Astrocyte (in vitro differentiated cells and primary cell): ENCODE measurements at places on chromosomes 16 and 17. TPM values are rescaled to one million over a fixed set of nuclear protein-coding genes. Genes with fewer than 3 reads are reported as not detected.
A peak's percentile ranks its signal among the peaks of the same experiment; 100 is the strongest.

KLHL10 gene
- not detected in 2 replicates for total RNA-seq

DNA sequence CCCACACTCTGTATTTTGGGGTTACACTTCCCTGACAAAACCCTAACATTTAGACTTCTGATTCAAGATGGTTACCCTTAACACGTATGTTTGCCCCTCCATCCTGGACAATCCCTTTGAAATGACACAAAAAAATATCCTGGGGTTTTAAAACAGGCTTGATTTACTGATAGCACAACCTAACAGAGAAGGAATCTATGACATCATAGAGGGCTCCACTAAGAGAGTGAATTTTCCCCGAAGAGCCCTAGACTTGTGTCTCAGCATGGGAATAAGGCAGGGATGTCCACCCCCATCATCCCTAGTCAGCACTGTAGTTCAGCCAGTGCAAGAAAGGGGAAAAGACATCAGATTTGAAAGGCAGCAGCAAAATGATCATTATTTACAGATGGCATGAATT, 15.8 kb upstream of the SRCIN1 start:
- no peak overlapping the region for H3K27ac ChIP-seq
- DNase-seq, result no peak
- no peak overlapping the region for H3K4me3 ChIP-seq
- no peaks in the 10 kb centered on the region for H3K4me1 ChIP-seq

B9D1 gene
- total RNA-seq, result 10.2 and 10.9 TPM in 2 replicates

- H3K27ac ChIP-seq, result no peak overlapping the region
- H3K4me1 ChIP-seq, result peaks cover 23% of the 10 kb centered on the region
- no peak overlapping the region for H3K4me3 ChIP-seq
- DNase-seq, result no peak
- H3K27me3 ChIP-seq, result no peaks in the 10 kb centered on the region
Measured at GRCh38 chr17:848402-848801, 66.2 kb downstream of the MRM3 start.

NT5C3B gene
- total RNA-seq, result 47.4 and 56.1 TPM in 2 replicates

DNA sequence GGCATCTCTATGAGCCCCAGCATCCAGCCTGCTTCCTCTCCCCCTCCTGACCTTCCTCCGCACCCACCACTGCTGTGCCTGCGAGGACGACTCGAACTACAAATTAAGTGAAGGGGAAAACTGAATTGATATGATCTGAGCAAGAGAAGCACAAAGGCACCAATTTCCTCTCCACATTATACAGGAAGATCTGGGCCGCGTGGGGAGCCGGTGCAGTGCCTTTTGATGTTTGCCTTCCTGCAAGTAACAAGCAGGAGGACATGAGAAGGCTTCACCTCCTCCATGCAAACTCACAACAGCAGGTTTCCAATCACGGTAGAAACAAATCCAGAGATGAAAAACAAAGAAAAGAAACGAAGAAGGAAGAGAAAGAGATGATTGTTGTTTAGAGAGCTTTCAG, 57.8 kb upstream of the MMP2 start:
- no peaks in the 10 kb centered on the region for H3K27me3 ChIP-seq
- H3K4me1 ChIP-seq, result no peaks in the 10 kb centered on the region
- no peak for DNase-seq
- H3K27ac ChIP-seq, result no peak overlapping the region

DNA sequence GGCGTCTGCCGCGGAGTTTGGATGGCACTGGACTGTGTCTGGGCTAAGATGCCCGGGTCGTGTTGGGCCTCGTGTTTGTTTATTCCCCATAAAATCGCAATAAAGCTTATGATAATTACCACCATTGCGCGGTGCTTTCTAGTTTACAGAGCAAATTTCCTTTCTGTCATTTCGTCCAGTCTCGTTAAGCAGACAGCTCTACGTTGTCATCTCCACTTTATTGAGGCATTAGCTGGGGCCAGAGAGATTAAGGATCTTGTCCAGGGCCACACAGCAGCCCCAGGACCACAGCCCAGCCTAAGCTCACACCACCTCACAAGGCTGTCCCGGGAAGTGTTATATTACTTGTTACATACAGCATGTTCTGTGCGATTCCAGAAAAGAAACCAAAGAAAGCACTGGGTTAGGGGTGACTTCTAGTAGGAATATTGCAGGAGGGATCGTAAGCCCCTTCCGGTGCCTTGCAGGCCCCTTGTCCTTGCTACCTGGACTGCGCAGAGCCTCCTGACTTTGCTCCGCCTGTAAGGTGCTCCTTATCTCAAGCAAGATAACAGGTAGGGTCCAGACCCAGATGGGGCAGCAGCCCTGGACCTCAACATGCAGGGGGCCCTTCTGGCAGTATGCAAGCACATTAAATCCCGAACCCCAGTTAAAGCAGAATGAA, 6.3 kb downstream of the NOS2 start:
- peaks cover 7% of the 10 kb centered on the region for H3K4me1 ChIP-seq
- peaks cover 31% of the 10 kb centered on the region for H3K27me3 ChIP-seq
- H3K27ac ChIP-seq, result no peak overlapping the region
- H3K36me3 ChIP-seq, result no peaks in the 10 kb centered on the region
- H3K4me3 ChIP-seq, result peak overlapping the region; percentile 17
- DNase-seq, result no peak

TRPV3 gene
- total RNA-seq, result 0.16 and 0.22 TPM in 2 replicates

- H3K27ac ChIP-seq, result no peak overlapping the region
- H3K4me1 ChIP-seq, result peaks cover 5% of the 10 kb centered on the region
- no peak overlapping the region for H3K4me3 ChIP-seq
- H3K27me3 ChIP-seq, result peaks cover 32% of the 10 kb centered on the region
- no peaks in the 10 kb centered on the region for H3K36me3 ChIP-seq
- DNase-seq, result no peak
Measured at GRCh38 chr17:49918591-49918990, 50.4 kb upstream of the DLX4 start.

- no peaks in the 10 kb centered on the region for H3K27me3 ChIP-seq
- peaks cover 13% of the 10 kb centered on the region for H3K36me3 ChIP-seq
- H3K27ac ChIP-seq, result peak overlapping the region; percentile 52
Measured at GRCh38 chr17:75695830-75696271, 25.4 kb upstream of the ITGB4 start.

DNA sequence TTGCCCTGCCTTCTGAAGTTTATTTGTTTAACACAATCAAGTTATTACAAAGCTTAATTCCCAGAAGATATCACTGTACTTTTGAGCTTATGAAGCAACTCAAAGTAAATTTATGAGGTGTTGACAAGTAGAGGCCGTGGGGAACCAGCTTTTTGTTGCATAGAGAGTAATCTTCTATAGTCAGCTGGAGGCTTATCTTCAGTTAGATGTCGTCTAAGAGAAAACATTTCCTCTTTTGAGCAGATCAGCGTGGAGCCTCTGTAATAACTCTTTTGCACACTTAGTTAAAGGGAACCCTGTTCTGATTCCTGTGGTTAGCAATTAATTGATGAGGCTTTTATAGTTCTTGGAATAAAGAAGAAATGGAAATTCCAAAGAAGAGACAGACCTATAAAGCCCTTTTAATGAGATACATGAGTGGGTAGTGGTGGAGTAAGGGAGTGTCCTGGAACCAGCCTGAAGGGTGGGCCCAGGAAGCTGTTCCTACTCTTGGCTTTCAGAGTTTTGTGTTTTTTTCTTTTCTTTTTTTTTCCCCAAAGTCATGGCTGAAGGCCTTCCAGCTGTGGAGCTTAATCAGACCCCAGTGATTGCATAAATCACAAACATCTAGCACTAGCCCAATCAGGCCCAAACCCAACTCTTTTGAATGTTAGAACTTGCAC, 28.9 kb upstream of the MAP3K14 start:
- no peak overlapping the region for H3K27ac ChIP-seq
- H3K27me3 ChIP-seq, result no peaks in the 10 kb centered on the region
- peaks cover 16% of the 10 kb centered on the region for H3K4me1 ChIP-seq
- peak; percentile 66 for DNase-seq

- H3K4me1 ChIP-seq, result peaks cover 12% of the 10 kb centered on the region
- H3K36me3 ChIP-seq, result peaks cover 6% of the 10 kb centered on the region
- H3K27me3 ChIP-seq, result no peaks in the 10 kb centered on the region
- no peak overlapping the region for H3K4me3 ChIP-seq
- no peak for DNase-seq
- no peak overlapping the region for H3K27ac ChIP-seq
Measured at GRCh38 chr17:75894049-75894733, 2.6 kb downstream of the TRIM65 start.

DNA sequence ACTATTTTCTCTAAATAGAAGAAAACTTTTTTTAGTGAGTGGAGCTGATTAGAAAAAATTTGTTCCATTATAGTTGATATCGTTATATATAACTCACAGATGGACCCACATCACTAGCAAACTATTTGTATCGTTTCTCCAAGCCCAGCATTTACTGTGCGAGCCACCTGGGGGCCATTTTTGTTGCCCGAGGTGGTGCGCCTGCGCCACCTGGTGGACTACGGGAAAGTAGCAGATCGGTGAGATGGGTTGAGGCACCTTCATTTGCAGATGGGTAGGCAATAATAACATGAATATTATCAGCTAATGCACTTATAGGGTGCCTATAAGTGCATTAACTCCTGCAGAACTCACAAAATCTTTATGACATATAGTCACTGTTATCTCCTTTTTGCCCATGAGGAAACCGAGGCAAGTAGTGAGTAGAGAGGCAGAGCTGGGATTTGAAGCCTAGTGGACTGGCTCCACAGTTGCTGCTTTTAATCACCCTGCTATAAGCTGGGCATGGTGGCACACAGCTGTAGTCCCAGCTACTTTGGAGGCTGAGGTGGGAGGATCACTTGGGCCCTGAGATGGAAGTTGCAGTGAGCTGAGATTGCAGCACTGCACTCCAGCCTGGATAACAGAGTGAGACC, 23.2 kb upstream of the NTN1 start:
- H3K4me3 ChIP-seq, result no peak overlapping the region
- peaks cover 13% of the 10 kb centered on the region for H3K27me3 ChIP-seq
- H3K27ac ChIP-seq, result no peak overlapping the region
- peak; percentile 17 for DNase-seq

DNA sequence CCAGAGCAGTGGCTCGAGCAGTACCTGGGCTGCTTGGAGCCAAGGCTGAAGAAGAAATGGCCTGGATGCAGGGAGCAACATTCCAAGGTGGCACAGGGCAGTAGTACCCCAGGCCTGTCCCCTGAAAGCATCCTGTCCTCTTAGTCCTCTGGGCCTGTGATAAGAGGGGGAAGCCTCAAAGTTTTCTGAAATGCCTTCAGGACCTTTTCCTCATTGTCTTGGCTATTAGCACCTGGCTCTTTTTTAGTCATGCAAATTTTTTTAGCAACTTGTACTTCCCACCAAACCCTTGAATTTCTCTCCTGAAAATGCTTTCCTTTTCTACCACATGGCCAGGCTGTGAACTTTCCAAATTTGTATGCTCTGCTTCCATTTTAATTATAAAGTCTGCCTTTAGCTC, 148.9 kb downstream of the HS3ST2 start:
- H3K27me3 ChIP-seq, result no peaks in the 10 kb centered on the region
- H3K4me1 ChIP-seq, result no peaks in the 10 kb centered on the region
- DNase-seq, result no peak
- H3K36me3 ChIP-seq, result no peaks in the 10 kb centered on the region
- no peak overlapping the region for H3K4me3 ChIP-seq

PRSS8 gene
- 3.9 and 9.5 TPM in 2 replicates for total RNA-seq

DNA sequence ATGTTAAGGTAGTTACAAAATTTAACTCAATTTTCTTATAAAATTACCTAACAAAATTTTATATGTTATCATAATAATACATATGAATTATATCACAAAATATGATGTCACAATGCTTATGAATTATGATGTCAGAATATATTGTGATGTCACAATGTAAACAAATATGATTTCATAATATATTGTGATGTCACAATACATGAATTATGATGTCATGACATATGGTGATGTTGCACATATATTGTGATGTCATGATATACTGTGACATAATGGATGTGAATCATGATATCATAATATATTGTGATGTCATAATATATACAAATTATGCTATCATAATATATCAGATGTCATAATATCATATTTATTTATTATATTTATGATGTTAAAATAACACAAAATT, 1879.9 kb downstream of the TP53TG3F start:
- H3K27me3 ChIP-seq, result no peaks in the 10 kb centered on the region
- H3K4me1 ChIP-seq, result no peaks in the 10 kb centered on the region
- H3K4me3 ChIP-seq, result no peak overlapping the region
- DNase-seq, result no peak
- H3K27ac ChIP-seq, result no peak overlapping the region

- H3K4me3 ChIP-seq, result peak overlapping the region; percentile 37
- DNase-seq, result no peak
- no peak overlapping the region for H3K27ac ChIP-seq
- peaks cover 37% of the 10 kb centered on the region for H3K27me3 ChIP-seq
Measured at GRCh38 chr16:52546291-52547003, 496 bp downstream of the TOX3 start.

- H3K4me1 ChIP-seq, result peaks cover 73% of the 10 kb centered on the region
- peak overlapping the region; percentile 73 for H3K27ac ChIP-seq
- H3K36me3 ChIP-seq, result no peaks in the 10 kb centered on the region
Measured at GRCh38 chr17:77319211-77320043, 178.7 kb downstream of the SEC14L1 start.

CSH1 gene
- total RNA-seq, result 8.9 and 15.5 TPM in 2 replicates

DNA sequence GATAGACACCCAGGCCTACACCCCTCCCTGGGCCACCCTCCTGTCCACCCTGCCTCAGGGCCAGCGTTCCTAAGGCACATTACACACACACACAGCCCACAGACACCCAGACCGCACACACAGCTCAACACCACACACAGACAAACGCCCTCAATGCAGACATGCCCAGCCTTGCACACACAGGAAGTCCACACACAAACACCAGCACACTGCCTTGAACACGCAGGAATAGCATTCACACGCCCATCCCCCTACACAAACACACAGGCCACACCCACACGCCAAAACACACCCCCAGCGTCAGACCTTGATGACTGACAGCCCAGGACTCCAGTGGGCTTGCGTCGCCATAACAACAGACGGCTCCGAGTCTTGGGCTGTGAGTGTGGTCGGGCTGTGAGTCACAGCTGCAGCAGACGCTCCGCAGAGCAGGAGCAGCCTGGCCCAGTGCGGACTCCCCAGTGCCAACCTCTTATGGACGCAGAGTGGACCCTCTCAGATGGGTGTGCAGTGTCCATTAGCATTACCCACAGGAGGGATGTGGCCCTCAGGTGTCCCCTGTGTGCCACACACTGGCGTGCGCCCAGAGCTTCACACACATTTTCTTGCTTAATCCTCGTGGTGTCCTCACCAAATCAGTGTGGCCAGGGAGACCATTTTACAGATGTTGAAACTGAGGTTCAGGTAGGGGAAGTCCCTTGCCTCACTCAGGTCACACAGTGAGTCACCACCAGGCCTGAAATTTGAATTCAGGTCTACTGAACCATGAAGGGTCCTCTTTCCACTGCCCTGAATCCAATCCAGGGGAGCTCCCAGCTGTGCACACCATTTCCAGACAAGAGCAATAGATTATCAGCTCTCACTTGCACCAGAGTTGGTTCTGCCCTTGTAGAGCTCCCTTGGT, 17.8 kb upstream of the RAI1 start:
- no peak overlapping the region for H3K4me3 ChIP-seq
- no peak overlapping the region for H3K27ac ChIP-seq
- no peaks in the 10 kb centered on the region for H3K36me3 ChIP-seq
- no peaks in the 10 kb centered on the region for H3K27me3 ChIP-seq
- peaks cover 17% of the 10 kb centered on the region for H3K4me1 ChIP-seq

GRCh38 chr17:44559634-44560554, 2.6 kb downstream of the FZD2 start:
- H3K4me3 ChIP-seq, result peak overlapping the region; percentile 76
- peaks cover 29% of the 10 kb centered on the region for H3K4me1 ChIP-seq
- H3K36me3 ChIP-seq, result peaks cover 3% of the 10 kb centered on the region
- no peak for DNase-seq

GRCh38 chr16:55515111-55515510, 6.2 kb downstream of the LPCAT2 start:
- no peak overlapping the region for H3K4me3 ChIP-seq
- H3K4me1 ChIP-seq, result peaks cover 24% of the 10 kb centered on the region
- no peaks in the 10 kb centered on the region for H3K36me3 ChIP-seq
